ENCODE measurements at places on chromosomes 6 and 20.
A peak's percentile ranks its signal among the peaks of the same experiment; 100 is the strongest.

DNA sequence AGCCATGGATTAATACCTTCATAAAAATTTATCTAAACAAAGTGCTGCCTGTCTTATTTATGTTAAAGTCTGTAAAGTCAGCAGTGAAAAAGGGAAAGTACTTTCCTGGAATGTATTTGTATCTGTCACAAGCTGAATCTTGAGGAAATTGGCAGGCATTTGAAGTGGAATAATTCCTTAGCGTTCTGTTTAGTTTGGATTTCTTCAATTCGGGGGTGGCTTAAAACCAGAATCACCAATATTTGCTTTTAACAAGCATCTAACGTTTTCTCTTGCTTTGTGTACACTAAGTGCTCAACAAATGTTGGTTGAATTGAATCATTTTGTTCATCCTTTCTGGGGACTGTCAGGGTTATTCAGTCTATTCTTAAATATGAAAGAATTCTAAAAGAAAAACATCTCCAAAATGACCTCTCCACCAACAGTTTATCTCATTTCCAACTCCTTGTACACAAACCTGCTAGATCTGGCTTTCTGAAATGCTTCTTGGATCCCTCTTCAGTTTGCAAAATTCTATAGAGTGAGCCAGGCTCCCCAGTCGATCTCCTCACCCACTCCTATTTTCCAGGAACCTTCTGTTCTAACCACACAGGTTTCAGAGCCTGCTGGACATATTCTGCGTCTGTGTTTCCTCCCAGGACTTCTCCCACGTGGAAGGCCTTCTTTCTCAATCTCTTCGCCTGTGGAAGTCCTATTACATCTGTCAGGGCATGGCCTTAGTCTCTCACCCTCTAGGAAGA is 2.0 kb upstream of the NPEPL1 start:
- DNase-seq, result no peak

DNA sequence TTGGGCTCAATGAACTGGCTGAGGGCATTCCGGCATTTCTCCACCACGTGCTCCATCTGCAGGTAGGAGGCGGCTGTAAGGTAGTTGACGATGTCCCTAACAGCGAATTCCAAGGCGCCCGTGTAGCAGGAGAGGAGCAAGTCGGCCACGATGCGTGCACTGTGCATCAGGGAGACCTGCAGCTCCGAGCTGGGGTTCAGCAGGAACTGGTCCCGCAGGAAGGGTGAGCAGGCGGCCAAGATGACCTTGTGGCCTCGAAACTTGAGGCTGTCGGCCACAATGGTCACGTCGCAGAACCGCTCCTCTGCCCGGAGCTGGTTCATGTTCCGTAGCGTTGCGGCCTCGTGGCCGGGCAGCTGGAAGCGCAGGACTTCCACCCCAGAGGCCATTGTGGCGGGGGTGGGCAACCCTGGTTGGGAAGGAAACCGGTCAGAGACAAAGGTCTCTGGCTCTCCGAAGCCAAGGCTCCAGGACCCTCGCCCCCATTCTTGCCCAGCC is 920 bp downstream of the ZBTB12 start:
- DNase-seq, result peak; percentile 66

DNA sequence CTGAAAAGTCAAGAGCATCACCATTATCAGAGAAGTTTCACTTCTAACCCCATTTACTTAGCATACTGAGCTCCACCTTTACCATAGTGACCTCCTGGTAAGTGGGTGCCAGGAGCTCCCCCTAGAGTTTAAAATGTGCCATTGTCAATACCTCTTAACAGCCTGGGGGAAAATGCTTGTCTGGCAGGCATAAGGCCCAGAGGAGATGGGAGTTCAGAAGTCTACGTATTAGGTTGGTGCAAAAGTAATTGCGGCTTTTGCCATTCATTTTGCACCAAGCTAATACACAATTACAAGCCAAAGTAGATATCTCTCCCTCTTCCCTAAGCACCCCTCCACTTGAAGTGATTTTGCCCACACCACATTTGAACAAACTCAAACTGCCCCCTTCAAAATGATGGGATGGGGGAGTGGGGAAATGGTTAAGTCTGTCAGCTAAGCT is 919.0 kb downstream of the KIF16B start:
- peak; percentile 92 for DNase-seq

- DNase-seq, result no peak
These were observed 215.9 kb downstream of the DOK5 start for GRCh38 chr20:54691327-54691726.

DNA sequence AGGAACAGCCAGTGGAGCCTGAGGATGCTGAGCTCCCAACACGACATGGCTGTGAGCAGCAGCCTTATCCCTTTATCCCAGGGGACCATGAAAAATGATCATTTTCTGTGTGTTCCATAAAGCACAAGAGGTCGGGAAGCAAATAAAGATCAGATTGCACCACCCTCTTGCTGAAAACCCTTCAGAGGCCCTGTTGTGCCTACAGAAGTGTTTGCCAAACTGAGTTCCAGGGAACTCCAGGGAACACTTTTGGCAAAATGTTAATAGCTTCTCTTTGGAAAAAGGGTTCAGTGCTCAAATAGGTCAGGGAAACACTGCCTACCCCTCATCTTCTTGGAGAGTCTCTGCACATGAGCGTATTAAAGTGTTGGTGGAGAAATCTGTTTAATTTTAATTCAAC is 24.4 kb downstream of the ARMC2 start:
- no peak for DNase-seq

- peak; percentile 97 for DNase-seq
These were observed 292.6 kb upstream of the MARCKS start for GRCh38 chr6:113564371-113565171.

All from mesendoderm (in vitro differentiated cells).